Stimulated activated CD8-positive, alpha-beta memory T cell treated with anti-CD3 and anti-CD28 coated beads, Interleukin-4, amount 100 ng/mL, for 4 hours (primary cell): ENCODE measurements at places on chromosomes 1 and 21.

- DNase-seq: no peak
Observed at GRCh38 chr1:183218027-183218618, 32.1 kb downstream of the LAMC2 start.

DNA sequence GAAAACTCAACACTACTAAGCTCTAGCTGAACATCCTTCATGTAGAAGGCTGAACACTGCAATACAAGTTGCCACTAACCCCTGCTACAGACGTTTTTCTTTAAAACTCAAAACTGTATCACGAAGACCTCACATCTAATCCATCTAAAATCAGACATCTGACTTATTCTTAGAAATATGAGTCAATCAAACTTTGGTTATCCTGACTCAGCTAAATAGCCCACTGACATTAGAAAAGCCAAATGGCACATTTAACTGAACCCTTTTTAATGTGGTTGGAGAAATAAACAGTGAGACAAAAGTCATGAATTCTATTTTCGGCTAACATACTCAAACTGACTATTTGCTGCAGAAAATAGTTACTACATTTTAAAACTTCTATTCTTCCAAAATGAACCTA, 35.6 kb downstream of the WLS start:
- no peak for DNase-seq

DNA sequence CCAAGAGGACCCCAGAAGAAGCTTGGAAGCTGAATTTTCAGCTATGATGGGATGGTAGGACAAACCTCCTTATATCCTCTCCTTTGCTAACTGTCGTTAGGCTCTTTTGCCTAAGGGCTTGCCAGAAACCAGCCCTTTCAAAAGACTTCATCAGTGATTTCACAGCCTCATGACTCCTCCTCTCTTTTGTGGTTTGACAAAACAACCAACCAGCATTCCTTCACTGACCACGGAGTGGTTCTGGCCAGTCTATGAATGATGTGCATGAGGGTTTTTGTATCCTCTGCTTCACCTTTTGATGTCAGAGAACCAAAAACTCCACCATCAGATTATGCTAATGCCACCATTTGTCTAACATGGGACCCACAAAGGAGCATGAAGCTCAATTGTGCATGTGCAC, 116.9 kb upstream of the COA6 start:
- no peak for DNase-seq

- no peak for DNase-seq
Observed at GRCh38 chr1:205306929-205307566, 14.5 kb downstream of the NUAK2 start.

DNA sequence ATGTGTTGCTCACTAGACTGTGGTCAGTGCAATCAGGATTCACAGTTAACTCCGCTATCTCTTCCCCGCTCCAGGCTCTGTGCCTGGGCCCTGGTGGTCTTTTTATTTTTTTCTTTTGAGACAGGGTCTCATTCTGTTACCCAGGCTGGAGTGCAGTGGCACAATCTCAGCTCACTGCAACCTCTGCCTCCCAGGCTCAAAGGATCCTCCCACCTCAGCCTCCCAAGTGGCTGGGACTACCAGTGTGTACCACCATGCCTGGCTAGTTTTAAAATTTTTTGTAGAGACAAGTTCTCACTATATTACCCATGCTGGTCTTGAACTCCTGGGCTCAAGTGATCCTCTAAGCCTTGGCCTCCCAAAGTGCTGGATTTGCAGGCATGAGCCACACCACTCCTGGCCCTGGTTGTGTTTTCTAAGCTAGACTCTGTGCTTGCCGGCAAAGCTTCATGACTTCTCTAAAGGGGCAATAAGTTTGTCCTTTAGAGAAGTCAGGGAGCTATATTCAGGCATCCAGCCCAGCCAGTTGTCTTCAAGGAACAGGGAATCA, 1.4 kb downstream of the RCSD1 start:
- DNase-seq: no peak

DNA sequence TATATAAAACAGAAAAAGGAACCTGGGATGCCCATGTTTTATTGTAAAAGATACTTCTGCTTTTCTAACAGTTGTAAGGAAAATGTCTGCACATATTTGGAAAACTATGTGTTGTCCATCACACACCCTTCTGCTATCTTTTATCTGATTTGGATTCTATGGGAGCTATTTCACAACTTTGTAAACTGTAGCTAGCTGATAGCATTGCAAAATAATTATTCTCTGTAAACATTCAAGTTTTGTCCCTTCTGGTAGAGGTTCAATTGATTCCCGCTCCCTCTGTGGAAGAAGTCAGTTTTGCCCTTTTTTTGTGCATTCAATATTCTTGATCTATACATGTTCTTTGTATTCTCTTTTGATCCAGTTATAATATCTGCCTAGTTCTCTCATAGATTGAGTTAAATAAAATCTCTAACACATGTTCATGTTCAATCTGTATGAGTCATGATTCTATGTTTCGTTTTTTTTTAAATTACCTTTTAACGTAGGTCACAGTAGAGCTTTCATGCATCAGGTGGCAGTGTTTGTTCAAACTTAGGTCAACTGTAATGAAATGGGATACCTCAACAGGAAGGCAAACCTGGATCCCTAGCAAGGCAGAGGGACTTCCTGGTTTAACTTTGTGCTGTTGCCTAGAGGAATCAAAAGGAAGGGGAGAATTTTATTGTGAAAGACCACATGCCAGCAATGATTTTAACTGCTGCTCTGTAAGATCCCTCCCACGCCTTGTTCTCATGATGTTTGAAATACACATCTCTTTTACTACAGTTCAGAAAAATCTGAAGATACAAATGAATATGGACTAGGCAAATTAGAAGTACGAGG, 26.0 kb upstream of the BCL9 start:
- no peak for DNase-seq

DNA sequence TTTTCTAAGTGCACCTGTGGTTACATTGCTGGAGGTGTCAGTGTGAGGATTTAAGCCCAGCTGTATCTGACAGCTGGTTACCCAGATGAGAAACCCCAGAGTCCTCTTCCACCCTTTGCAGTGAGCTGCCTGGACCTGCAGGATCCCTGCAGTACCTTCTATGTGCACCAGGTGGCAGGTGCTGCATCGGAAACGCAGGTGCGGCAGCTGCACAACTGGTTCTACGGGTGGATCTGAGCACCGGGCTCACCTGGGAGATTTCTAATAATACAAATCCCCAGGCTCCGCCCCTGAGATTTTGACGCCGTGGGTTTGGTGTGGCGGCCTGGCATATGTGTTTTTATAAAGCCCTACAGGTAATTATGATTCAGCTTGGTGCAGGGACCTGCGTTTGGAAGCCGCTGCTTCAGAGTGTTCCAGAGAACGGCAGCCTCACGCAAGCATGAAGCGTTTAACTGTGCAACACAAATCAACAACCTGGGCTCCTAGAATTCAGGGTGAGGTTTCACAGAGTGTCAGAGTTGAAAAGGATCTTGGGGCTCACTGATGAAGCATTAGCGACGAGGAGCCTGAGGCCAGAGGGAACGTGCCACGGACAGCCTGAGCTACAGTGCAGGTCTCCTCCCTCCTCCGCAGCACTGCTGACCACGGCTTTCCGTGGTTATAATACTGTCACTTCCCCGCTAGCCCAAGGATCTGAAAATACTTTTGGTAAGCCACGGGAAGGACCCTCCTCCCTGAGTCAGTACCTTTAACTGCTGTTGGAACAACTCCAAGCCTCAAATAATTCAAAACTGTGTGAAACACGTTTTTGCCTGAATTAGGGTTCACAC, 96.7 kb upstream of the TRABD2B start:
- peak; percentile 31 for DNase-seq

DNA sequence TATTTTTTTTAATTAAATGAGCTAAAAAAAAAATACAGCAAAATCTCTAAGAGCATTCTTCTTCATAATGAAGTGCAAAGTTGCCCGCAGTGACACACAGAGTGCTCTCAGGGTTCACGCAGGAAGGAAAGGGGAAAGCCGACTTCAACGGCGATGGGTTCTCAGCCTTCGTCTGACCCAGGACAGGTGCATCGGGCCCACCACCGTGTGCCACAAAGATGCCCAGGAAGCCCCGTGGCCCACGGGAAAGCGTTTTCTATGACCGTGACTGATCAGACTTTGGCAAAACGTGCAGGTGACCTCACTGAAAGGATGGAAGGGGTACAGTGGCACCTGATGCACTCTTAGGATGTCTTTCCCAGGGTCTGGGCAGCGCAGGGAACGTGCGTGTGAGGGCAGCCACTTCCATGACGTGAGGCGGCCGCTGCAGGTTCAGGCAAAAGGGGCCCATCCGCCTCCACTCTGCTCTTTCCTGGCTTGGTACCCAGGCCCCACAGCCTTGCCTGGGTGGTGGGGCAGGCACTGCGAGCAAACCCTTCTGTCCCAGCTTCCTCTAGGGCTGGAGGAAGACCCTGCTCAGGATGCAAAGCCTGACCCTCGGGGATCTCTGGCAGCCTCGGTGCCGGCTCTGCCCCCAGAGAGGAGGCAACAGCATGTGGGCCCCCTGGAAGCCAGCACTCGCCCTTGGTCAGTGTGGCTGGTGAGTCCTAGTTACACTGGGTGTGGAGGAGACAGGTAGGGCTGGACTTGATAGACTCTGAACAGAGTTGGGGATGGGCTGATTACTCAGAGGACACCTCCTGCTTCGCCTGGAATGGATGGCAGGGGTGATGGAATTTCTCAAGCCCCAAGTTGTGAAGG, 8.3 kb downstream of the LRRC47 start:
- DNase-seq: no peak

- DNase-seq: no peak
Observed at GRCh38 chr1:43925846-43926245, 7.8 kb upstream of the ARTN start.

DNA sequence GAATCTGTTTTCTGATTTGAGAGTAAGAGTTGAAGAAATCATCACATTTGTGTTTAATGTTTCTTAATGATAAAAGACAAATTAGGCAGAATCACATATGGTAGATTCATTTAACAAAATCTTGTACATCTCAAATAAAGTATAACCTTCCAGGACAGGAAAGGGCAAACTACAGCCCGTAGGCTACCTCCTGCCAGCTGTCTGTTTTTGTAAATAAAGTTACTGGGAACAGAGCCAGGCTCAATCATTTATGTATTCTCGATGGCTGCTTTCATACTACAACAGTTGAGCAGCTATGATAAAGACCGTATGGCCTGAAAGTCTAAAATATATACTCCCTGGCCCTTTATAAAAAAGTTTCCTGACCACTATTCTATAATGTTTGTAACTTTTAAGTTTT, 204.1 kb downstream of the COL24A1 start:
- DNase-seq: no peak

DNA sequence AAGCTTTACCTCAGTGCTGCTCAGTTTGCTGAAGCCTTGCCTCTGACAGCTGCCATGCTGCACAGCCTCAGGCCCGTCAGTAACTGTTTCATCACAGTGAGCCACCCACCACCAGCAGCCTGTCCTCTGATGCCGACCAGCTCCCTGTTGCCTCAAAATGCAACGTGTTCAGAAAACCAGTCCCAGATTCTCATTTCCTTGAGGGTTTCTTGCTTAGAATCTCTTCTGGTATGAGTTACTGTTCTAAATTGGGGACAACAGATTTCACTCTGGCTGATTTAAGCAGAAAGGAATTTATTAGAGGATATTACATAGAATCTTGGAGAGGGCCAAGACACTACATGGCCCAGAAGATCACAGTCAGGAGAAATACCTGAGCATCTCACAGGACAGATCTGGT, 11.0 kb downstream of the UBL4B start:
- DNase-seq: no peak
